ENCODE measurements at places on chromosomes 12 and 14.

DNA sequence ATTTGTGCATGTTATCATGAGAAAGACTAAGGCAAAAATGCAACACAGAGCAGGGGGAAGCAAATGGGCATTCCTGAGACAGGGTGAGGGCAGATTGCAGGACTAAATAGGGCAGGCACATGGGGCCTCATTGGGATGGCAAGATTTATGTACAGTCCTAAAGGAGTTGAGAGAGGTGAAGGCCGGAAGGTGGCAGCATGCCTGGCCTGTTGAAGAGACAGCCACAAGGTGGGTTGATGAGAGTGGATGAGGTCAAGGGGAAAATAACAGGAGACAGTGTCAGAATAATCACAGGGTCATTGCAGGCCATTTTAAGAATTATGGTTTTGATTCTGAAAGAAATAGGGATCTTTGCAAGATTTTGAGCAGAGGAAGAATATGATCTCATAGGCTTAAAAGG lies 21.0 kb downstream of the PAH start:
- DNase-seq: no peak

DNA sequence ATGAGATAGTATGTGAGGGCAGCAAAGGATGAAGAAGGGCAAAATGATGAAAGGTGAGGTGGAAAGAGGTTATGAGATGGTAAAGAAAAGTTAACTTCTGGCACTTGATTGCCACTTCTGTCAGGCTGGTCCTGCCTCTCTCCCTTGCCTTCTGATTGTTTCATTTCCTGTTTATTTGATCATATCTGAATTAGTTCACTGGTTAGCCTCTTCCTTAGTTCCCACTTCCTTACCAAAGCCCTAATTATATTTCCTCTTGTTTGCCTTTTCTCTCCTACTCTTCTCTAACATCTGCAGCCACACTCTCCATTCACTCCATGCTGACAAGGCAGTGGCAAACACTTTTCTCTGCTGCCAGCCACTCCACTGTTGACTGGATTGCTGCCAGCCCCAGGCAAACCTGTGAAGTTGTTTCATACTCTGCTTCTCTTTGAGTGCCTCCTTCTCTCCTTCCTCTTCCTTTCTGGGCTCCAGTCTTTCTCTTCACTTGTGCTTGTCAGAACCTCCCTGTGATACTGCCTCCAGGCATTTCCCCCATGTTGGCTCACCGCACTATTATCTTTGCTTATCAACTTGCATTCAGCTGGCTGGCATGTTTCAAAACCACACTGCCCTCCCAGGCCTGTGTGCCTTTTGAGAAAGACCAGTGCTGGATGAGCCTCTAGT lies 8.1 kb downstream of the PNP start:
- DNase-seq: no peak

DNA sequence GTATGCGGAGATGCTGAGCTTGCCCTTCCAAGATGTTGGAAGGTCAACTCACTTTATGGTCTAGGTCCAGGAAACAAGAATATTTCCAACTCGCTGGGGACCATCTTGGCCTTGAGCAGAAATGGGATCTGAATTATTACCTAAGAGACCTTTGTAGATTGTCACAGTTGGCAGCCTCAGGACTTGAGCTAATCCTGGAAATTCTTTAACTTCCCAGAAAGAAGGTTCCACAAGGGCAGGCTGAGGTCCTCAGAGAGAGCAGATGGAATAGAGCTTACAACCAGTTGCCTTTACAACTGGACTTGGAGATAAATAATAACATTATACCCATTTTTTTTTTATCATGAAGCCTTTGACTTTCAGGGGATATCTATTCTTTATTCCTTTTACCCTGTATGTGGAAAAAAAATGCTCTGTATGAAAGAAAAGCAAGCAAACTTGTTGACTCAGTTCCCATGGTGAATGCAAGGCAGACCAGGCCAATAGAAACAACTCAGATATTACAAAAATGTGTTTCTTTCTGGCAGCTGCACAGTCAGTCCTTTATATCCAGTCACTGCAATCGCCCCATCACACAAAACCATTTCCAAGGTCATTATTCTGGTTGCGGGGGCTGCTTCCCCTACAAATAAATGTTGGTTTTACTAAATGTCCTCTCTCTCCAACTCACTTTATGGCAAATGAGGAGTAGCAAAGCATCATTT lies 401.4 kb downstream of the ZFP36L1 start:
- DNase-seq: no peak

DNA sequence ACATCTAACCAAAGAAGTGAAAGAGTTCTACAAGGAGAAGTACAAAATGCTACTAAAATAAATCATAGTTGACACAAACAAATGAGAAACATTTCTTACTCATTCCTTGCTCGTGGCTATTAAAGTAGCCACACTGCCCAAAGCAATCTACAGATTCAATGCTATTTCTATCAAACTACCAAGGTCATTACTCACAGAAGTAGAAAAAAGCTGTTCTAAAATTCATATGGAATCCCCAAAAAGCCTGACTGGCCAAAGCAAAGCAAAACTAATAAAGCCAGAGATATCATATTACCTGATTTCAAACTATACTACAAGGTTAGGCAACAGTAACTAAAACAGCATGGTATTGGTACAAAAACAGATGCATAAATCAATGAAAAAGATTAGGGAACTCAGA lies 305.6 kb downstream of the RPAP3 start:
- DNase-seq: no peak

DNA sequence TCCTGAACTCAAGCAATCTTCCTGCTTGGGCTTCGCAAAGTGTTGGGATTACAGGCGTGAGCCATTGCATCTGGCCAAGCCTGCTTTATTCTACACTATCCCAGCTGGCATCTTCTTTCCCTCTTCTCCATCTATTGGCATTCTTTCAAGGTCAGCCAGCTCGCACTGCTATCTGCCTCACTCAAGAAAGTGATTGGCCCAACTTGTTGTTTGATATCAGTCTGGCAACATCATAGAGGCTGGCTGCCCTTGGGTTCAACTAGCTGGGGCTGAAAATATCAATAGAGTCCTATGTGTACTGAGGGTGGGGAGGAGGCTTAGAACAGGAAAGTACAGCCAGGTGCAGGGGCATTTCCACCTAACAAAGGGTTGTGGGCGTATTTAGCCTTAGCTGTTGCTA lies 17.1 kb downstream of the GMFB start:
- DNase-seq: no peak

DNA sequence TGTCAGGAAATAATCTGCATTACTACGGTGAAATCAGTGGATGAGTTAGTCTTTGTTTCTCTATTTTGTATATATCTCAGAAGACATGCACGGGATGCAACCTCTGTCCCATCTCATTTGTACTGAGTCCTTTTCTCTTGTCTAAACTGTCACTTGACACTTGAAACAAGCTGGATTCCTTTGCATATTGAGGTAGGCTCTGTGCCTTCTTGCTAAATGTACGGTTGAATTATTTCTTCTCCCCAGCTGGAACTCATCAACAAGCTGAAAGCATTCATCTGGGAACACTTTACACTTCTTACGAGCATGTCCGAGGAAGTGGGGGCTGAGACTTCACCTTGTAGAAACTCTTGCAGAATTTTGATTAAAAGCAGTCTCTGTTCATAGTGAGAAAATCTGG lies 119.5 kb downstream of the VEZT start:
- no peak for DNase-seq

DNA sequence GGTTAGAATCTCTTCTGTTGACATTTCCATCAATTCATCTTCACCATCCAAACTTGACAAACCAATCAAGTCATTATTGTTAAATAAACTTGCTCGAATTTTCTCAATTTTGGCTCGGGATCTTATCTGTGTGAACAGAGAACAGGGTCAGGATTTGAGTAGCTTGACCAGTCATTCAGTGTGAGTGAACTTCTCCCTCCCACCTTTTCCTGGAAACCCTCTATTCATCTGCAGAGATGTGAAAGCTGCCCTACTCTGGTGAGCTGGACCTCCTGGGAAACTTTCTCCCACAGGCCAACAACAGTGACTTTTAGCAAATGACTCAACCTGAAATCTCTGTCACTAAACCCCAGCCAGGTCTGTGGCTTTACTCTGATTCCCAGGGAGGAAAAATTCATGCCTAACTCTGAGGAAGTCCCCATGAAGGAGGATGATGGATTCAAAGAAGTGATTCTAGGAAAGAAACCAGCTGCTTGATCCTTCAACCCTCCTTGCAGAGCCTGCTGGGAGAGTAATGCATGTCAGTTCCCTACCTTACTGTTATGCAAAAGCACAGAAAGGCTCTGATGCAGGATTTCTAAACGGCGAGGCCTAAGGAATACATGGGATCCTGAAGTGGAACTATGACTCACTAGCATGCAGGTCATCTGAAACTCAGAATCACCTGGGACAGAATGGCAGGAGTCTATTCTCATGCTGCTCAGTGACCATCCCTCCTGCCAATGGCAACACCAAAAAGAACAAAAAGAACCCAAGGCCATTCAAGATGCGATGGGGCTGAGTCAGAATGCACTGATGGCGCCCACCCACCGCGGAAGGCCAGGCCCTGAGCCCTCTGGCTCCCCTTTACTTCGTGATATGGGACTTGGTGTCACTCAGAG lies 58.0 kb downstream of the TRAFD1 start:
- no peak for DNase-seq

- no peak for DNase-seq
These were observed 96.3 kb downstream of the ESRRB start for GRCh38 chr14:76472199-76472723.

GRCh38 chr12:67067453-67068203 lies 201.5 kb upstream of the CAND1 start:
- DNase-seq: no peak

DNA sequence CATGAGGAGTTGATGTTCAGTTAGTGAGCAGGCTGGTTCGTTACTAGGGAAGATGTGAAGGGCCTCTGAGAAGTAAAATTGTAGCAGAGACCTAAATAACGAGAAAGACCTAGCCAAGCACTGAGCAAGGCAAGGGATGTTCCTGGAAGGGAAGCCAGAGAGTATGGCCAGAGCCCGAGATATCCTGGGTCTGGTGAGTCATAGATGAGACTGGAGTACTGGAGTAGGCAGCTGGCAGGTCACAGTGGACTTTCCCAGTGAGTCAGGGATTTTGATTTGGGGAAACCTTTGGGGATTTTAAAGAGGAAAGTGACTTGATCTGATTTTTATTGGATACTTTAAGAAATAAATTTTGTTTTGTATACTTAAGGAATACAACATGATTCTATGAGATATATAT lies 369.0 kb downstream of the DIO2 start:
- DNase-seq: no peak

- DNase-seq: no peak
These were observed 63.8 kb downstream of the CDC42BPB start for GRCh38 chr14:102993523-102993922.

DNA sequence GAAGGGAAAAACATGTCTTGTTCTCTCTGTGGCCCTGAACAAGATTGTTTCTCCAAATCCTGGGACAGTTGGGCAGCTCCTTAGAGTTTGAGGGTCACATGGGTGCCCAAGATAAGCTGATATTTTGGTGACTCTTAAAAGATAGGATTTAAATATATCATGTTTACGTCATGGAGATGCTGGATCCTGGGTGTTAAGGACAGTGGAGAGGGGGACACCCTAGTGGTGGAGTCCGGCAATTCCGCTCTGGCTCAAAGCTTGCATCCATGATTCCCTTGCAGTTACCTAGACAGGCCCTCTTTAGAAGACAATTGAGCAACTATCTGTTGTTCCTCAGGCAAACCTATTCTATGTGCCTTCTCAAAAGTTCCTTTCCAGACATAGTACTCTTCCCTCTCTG lies 101.8 kb downstream of the CMKLR1 start:
- no peak for DNase-seq

DNA sequence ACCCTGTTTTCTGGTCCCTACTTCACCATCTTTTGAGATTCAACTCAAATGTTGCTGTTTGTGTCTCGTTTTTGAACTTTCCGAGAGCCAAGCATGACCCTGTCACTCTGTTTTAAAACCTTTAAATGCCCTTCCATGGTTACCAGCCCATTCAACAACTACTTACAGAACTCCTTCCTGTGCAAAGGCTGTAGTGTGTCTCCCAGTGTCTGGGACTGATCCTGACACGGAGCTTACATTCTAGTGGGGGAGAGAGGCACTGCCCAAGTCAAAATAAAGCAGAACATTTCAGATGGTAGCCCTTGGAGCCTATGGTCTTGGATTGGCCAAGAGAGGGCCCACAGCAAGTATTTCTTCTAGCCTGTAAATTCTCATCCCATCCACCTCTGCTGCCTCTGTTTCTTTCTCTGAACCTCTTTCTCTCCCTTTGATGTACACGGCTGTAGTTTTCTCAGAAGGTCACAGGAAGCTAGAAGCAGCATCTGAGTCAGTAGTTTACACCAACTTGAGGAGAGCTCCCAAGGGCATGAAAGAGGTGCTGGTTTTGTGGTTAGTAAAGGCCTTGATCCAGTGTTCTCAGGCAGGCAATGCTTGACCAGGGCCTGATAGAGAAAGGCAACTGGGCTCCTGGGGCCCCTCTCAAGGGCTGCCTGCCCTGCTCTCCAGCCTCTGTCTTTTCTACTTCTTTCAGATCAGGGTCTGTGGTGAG lies 42.3 kb upstream of the SLC24A4 start:
- no peak for DNase-seq

DNA sequence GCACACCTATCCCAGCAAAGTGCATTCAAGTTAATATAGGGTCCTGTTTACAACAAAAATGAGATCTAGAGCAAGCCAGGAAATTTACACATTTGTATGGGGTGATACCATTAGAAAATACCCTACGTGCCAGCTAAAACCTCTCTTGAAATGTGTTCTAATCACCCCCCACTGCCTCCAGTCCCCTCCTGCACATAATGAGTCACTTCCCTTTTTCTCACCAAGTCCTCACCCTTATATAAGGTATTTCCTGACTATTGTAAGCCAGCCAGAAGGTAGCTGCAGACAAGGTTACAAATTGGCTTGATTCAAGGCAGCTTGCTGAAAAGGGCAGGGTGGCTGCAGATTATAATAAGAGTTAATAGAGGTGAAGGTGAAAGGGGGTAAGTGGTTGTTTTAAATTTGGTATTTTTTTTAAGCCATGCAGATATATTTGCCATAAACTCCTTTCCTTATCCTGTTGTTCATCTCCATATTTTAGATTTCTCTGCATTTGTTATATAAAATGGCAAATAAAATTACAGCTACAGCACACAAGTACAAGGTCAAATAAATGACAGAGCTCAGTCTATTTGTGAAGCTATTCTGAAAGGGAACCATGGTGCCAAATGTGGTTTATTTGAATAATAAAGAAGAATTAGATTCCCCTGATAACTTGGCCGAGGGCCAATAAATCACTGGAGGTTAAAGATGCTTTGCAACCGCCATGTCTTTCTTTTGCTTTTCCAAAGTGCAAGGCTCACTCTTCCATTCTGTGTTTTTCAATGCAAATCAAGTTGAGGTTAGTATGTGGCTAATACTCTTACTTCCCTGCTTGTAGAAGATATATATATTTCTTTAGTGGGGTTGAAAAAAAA lies 385.9 kb downstream of the EGLN3 start:
- DNase-seq: no peak

Measured in liver (tissue), 10 donors.